ENCODE measurements at places on chromosomes 7 and 10.

DNA sequence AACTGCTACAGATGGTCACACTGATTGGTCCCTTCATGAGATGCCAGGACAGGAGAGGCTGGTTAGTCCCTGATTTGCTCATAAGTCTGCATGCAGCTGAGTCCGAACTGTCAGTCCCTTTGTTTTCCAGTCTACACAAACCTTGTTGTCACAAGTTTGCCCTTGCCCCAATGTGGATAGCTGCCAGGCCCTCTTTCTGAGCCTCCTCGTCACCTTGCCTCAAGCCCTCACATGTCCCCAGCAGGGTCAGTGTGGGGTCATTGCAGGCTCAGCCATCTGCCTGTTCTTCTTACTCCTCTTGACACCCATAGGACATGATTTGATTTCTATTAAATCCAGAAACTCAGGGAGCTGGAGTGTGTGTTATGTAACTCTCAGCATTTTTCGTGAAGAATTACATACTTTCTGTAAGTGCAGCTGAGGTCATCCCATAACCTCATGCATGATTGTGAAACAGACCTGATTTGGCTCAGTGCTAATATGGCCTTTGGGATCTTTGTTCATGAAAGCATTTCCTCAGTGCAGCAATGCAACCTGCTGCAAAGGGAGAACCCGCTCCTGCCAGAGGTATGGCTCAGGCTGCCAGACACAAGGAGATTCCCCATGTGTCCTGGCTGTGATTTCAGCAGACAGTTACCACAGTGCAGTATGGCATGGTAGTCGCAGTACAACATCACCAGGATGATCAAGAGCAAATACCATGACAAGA lies 70.0 kb upstream of the ZMIZ2 start:
- DNase-seq: no peak

GRCh38 chr7:3174515-3175284 lies 126.4 kb upstream of the SDK1 start:
- DNase-seq: no peak

GRCh38 chr7:103851357-103851756 lies 138.1 kb downstream of the RELN start:
- no peak for DNase-seq

GRCh38 chr7:129213828-129214227 lies 11.0 kb upstream of the AHCYL2 start:
- DNase-seq: peak; percentile 49

- DNase-seq: no peak
Measured at GRCh38 chr10:119526149-119526548, 16.4 kb downstream of the RGS10 start.

DNA sequence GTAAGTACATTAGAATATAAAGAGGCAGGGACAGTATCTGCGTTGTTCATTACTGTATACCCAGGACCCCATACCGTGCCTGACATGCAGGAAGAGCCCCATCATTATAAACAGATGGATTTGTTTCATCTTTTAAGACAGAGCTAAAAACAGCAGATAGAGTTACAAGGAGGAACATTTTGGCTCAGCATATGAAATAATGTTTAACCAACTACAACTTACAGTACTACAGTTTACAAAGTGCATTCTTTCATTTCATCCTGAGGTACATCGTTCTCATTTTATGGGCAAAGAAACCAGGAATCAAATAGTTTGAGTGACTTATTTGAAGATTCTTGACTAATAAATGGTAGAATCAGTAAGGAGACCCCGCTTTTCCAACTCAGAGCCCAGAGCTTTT lies 38.1 kb upstream of the AGBL3 start:
- DNase-seq: no peak

DNA sequence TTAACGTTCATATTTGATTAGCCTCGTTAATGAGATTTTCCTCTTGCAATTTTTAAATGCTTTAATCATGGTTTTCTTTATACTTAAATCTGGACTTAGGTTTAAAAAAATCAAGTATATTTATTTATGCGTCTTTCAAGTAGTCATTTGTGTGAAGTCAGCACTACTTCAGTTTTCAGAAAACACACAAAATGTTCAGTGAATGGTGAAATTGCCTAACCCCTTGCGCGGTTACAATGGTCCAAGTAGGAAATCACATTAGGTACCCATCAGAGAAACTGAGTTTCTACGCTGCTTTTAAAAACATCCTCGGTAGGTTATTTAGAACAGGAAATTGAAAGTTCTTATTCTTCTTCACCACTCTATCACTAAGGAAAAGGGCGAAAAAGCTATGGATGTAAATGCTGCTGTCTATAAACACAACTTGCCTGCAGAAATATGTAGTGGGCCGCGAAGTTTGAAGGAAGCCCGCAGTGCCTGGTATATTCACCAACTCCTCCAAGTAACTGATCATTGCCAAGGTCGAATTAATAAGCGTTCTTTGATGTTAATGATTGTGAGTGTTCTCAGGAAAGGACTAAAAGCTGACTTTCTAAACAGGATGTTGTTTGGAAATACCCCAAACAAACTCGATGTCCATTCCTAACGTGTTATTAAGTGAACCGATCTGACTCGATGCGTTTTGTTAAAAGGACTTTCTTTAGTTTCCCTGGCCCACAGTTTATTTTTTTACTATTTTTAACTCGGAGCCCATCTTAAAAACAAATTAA lies 1.0 kb downstream of the SYPL1 start:
- DNase-seq: peak; percentile 48

DNA sequence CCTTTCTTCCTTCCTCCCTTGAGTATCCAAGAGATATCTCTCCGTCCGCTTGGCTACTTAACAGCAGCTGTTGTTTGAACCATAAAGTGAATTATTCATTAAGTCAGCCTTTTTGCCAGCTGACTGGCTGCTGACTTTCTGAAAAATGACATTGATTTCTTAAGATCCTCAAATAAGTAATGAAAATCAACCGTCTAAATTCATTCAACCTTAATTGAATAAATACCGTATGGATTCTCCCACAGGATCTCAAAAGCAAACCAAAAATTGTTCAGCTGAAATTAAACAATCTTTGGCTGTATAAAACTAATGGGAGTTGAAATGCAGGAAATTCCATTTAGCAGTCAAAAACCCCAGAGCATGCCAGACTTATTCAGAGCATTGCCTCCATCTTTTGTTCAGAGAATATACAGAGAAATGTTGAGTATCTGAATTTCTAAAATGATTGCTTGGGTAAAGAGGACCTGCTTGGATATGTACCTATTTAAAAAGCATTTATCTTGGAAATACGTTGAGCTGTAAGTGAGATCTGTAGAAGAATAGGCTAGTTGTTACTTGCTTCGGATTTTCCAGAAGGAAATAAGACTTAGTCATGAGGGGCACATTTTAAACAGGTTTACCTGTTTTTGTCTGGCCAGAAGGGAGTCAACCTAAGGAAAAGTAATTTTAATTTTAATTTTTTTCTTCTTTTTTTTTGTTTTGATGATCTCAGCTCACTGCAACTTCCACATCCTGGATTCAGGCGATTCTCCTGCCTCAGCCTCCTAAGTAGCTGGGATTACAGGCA lies 136.2 kb downstream of the PLXDC2 start:
- DNase-seq: no peak

- no peak for DNase-seq
Measured at GRCh38 chr7:2017914-2018568, 214.7 kb downstream of the MAD1L1 start.

DNA sequence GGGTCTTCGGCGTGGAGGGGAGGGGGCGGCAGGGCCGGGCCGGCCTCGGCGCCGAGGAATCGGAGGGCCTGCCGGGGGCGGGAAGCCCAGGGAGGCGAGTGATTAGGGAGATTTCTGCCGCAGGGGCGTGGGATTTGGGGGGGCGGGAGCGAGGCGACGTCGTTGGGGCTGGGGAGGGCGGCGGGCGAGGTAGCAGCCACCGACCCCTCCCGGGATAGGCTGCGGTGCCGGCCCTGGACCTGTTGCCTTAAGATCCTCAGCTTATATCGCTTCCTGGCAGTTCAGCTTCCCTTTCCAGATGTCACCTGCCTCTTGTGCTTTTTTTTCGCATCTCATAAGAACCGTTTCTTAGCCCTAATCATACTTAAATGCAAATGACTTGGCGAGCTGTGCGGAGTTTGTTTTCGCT lies 655 bp downstream of the LMTK2 start:
- DNase-seq: peak; percentile 72

DNA sequence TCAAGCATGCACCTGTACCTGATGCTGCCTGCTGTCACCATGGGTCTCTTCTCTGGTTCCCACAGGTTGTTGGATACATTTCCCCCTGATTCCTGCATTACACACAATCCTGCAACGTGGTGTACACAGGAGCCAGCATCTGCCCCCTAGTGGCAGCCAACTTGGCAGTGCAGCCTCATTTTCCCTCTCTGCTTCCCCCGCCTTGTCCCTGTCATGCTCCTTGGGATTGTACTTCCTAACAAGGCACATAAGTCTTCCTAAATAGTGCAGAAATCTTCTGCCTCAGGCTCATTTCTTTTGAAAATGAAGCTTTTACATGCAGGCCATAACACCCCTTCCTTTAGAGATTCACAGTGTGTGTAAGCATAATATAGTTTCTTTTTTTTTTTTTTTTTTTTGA lies 387.5 kb downstream of the CCSER2 start:
- DNase-seq: peak; percentile 76

- DNase-seq: no peak
Measured at GRCh38 chr7:45500257-45500656, 73.9 kb upstream of the ADCY1 start.

- no peak for DNase-seq
Measured at GRCh38 chr7:143257501-143257900, 5.7 kb upstream of the GSTK1 start.

DNA sequence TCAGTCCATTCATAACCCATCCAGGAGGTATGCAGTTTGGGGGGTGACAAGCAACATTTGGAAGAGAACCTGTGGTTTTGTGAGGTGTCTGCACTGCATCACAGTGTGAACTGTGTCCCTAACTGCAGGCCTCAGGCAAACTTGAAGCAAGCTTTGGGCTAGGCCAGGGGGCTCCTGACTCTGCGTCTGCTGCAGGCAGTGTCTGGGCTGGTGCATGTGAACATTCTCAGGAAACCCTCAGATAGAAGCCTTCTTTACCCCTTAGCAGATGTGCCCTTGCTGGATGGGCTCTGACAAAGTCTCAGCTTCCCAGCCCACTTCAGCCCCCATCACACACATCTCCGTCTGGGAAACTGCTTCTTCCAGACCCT lies 61.0 kb downstream of the VIPR2 start:
- DNase-seq: no peak

GRCh38 chr10:73205081-73205480 lies 37.2 kb downstream of the FAM149B1 start:
- no peak for DNase-seq

DNA sequence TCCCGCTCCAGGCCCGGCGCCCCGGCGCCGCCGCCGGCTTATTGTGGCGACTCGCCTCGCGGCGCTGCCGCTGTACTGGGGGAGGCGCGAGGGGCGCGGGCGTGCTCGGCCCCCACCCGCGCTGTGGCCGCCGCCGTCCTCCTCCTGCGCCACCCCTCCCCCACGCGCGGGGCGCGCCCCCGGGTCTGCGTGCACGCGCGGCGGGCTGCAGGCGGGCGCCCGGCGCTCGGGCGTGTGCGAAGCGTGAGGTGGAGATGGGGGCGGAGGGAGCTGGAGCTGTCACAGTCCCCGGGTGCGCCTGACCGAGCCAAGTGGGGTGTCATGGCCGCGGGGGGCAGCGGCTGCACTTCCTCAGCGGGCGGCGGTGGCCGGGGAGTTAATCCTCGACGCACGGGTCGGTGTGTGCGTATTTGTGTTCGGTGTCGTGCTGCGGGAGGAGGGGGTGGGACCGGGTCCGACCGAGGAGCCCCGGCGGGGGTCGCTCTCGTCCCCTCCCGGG lies 672 bp downstream of the LCOR start:
- peak; percentile 87 for DNase-seq

DNA sequence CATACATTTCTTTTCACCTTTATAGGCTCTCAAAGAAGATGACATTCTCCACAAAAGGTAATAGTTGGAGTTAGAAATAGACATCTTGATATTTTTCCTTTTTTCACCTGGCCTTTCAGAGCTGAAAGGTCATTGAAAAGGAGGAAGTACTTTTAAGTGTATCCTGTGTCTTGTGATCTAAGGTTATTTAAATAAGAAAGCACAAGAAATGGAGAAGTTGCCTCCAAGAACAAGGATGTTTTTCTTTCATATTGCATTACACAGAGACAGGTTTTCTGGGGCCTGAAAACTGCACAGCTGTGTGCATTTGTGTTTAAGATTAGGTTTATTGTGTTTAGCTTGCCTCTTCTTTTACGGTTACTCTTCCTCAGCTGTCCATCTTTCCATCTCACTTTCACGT lies 103.4 kb upstream of the SEMA3D start:
- DNase-seq: no peak

- no peak for DNase-seq
Measured at GRCh38 chr10:104218751-104219150, 13.4 kb downstream of the CFAP43 start.

DNA sequence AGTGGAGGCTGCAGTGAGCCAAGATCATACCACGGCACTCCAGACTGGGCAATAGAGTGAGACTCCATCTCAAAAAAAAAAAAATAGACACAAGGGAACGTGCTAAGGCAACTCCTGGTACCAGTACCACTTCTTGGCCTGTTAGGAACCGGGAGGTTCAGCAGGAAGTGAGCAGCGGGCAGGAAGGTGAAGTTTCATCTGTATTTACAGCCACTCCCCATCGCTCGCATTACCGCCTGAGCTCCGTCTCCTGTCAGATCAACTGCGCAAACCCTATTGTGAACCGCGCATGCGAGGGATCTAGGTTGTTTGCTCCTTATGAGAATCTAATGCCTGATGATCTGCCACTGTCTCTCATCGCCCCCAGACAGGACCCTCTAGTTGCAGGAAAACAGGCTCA lies 69.9 kb upstream of the FOXK1 start:
- DNase-seq: no peak

- DNase-seq: no peak
Measured at GRCh38 chr7:157056957-157057902, 46.8 kb upstream of the MNX1 start.
